Esophagus squamous epithelium (tissue), 5 donors: ENCODE measurements at places on chromosomes 13 and 19.

GRCh38 chr13:42356184-42356575 is 84.2 kb downstream of the AKAP11 start:
- DNase-seq: no peak

- no peak for DNase-seq
Observed at GRCh38 chr19:1134431-1134830, 30.6 kb downstream of the GPX4 start.

- no peak for DNase-seq
Observed at GRCh38 chr13:111020546-111020945, 94.6 kb upstream of the ARHGEF7 start.

DNA sequence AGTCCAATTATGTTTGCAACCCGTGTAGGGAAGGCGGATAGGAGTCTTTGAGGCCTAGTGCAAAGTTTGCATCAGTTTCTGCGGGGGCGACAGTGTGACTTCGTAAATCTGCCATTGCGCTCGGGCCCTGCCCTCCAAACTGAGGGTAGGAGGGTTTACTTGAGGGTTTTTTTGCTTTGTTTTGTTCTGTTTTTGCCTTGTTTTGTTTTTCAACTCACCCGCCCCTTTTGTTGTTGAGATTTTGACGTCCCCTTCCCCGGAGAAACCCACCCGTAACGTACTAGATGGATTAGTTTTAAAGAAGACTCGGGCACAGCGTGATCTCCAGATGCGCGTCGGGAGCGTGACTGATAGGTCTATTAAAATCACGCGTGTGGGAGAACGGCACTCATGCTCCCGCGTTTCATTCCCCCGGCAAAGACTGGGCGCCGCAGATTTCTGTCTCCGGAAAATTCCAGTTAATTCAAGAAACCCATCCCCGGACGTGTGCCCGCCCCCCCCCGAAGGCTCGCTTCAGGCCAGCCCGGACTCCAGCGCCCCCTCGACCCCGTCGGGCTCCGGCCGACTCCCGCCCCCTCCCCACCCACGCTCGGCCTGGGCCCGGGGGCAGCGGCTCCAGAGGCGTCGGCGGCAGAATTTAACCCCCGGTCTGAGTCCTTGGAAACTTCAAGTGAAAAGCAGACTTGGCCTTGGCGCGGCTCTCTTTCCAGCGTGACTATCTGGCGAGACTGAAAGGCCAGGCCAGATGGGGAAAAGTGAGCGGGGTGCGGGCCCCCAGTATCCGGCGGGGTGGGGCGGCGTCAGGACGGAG is 5.0 kb downstream of the SOX1 start:
- DNase-seq: no peak

DNA sequence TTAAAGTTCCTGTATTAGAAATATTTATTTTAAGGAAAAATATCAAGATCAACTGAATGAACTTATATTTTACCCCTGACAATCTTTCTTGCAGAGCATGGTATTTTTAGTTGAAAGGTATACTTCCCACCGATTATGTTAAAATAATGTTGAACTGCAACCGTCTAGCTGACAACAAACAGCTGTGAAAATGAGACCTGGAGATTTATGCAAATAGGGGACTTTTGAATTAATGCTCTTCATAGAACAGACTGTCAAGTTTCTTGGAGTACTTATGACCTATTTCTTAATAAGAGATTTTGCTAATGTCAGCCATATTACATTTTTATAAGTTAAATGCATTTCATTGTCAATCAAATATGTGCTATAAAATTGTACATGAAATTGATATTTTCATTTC is 210.9 kb downstream of the NALCN start:
- DNase-seq: no peak

DNA sequence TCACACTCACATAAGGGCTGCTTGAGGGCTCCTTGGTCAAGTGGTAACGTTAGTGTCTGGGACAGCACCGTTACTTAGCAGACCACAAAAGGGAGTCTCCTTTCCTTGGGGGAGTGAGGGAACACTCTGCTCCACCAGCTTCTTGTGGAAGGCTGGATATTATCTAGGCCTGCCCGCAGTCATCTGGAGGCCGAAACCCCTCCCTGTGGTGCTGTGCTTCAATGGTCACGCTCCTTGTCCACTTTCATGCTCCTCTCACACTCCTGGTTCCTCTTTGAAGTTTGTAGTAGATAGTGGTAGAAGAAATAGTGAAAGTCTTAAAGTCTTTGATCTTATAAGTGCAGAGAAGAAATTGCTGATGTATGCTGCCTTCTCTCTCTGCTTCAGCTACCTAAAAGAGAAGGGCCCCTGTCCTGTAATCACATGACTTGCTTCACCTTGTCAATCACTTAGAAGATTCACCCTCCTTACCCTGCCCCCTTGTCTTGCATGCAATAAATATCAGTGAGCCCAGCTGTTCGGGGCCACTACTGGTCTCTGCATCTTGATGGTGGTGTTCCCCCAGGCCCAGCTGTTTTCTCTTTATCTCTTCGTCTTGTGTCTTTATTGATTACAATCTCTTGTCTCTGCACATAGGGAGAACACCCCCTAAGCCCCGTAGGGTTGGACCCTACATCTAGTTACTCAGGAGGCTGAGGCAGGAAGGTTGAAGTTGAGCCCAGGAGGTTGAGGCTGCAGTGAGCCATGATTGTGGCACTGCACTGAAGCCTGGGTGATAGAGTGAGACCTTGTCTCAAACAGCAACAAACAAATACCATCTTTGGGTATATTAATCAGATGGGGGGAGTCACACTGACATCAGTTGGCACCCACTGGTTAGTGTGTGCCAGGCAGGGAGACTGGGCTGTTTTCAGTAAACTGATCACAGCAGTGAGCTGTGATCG is 11.6 kb upstream of the MZF1 start:
- no peak for DNase-seq
